SW480 (cell line): ENCODE measurements at places on chromosomes 5 and 9.

DNA sequence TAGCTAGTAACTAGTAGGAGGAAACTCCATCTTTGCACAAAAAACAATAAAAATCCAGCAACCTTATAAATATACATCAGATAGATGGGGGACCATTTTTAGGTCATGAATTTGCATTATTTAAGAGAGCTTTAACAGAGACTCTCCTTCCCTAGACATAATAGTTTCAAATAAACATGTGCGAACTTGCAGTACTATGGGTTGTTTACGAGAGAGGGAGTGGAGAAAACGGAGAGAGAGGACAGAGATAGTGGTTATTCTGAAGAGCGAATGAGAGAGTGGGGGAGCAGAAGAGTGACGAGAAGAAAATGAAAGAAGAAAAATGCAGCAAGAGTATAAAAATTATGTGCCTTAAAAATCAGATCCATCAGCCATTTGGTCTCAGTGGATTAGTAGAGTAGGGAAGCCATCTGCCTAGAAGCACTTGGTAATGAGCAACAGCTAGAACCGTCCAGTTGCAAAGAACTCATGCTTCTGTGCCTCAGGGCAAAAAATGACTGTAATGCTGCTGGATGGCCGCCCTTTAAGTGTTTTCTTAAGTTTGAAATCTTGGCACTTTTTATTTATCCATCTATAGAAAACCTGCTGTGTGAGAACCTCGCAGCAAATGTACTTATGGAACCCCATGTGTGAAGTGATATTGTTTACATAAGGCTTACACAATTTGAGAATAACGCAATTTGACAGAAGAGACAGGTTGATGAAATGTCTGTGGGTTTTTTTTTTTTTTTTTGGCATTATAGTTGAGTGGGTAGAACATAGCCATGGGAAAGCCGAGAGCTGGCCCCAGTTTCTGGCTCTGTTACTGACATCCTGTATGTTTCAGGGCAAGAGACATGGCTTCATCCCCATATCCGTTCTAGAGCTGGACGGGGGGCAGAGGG lies 95.6 kb upstream of the ZNF608 start:
- DNase-seq = no peak

- DNase-seq = no peak
Observed at GRCh38 chr5:153491856-153492255, 1.4 kb downstream of the GRIA1 start.

DNA sequence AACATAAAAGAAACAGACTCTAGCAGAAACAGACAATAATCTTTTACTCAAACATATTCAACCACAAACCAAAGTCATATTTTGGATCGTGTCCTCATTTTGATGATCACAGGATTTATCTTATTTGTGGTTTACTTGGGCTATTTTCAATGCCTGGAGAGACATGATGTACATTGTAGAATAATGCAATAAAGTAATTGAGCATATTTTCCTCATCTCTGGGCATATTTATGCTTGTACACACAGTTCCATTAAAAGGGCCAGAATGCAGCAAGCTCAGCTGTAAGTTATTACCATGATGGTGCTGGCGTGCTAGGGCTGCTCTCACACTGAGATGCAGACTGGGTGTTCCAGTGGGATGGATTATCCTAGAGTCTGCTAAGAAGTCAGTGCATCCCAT lies 456.7 kb downstream of the TLE4 start:
- DNase-seq = no peak

- DNase-seq = no peak
Observed at GRCh38 chr9:77092536-77092935, 73.1 kb downstream of the FOXB2 start.

GRCh38 chr5:125699860-125700259 lies 723.3 kb upstream of the GRAMD2B start:
- DNase-seq = no peak

DNA sequence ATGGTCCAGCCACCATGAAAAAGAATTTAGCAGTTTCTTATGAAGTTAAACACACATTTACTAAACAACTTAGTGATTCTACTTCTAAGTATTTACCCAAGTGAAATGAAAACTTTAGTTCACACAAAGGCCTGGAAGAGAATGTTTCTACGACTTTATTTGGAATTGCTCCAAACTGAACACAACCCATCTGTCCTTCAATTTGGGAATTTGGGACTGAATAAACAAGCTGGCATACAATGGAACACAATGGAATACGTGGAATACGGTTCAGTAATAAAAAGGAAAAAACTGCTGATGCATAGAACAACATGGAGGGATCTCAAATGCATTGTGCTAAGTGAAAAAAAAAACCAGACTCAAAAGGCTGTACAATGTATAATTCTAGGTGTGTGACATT lies 44.6 kb upstream of the BASP1 start:
- DNase-seq = no peak

DNA sequence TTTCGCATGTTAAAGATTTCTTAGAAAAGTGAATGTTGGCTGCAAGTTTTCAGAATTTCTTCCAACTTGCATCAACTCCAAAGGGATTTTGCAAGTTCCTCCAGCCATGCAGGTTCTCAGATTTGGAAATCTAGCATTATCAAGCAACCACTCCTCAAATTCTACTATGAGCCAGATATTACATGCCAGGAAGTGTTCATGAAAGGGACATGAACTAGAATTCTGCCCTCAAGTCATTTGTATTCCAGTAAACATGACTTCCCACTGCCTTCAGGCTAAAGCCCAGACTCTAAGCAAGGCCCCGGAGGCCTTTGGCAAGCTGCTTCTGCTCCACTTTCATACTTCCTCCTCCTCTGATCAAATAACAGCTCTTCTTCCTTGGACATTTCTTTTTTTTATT lies 111.3 kb upstream of the PAPPA start:
- no peak for DNase-seq

GRCh38 chr5:39399135-39400036 lies 25.4 kb downstream of the DAB2 start:
- peak; percentile 30 for DNase-seq

DNA sequence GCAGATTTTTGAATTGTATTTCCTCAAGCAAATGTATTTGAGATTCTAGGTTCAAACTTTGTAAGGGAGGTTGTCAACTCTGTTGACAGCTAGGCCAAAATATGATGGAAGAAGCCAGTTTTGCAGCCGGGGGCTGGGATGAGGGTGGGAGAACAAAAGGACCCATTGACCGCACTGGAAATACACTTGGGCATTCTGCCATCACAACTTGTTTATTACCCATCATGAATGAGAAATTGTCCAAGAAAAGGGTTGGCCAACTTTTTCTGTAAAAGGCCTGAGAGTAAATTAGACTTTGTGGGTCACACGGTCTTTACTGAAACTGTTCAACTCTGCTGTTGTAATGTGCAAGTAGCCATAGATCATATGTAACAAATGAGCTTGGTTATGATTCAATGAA lies 221.3 kb upstream of the KLF9 start:
- no peak for DNase-seq

GRCh38 chr9:20333991-20334390 lies 288.3 kb downstream of the MLLT3 start:
- DNase-seq = no peak

DNA sequence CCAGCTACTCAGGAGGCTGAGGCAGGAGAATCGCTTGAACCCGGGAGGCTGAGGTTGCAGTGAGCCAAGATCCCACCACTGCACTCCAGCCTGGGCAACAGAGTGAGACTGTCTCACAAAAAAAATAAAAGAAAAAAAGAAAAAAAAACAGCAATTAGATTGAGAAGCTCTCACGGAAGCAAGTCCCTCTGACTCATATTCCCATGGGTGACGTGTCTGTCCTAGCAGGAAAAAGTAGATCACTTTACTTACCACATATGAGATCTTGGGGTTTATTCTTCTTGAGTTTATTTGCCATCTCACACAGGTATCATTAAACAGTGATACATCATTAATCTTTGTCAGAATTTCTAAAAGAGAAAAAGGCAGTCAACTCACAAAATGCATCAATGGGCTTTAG lies 62.6 kb downstream of the SUSD1 start:
- no peak for DNase-seq

DNA sequence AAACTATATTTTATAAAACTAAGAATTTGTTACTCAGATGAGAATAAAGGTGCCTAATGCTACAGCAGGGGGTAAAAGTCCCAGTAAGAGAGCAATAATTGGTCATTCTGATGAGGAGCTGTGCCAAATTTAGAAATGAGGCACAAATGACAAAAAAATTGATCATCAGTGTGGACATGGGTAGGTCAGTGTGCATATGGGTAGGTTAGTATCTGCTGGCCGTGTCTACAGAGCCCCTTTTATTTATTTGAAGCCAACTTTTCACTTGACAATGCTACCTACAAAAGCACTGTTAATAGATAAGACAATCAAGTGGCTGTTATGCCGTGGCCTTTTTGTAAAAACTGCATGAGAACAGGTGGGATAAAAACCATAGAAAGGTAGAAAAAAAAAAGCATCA lies 454.6 kb downstream of the RAB3C start:
- peak; percentile 27 for DNase-seq

DNA sequence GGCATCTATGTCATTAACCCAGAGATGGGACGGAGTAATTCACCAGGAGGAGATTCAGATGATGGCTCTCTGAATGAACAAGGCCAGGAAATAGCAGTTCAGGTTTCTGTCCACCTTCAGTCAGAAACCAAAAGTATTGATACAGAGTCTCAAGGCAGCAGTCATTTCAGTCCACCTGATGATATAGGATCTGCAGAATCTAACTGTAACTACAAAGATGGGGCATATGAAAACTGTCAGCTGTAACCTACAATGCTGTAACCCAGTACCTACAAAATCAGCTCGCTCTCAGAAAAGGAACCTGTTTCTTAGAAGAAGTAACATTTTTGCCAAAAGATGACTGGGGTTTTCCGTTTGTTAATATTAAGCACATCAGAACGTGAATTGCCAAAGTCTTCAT lies 14.7 kb downstream of the MFAP3 start:
- DNase-seq = no peak

- no peak for DNase-seq
Observed at GRCh38 chr5:59725392-59725767, 168.1 kb downstream of the PDE4D start.
